ENCODE measurements at places on chromosomes 5 and 9.

DNA sequence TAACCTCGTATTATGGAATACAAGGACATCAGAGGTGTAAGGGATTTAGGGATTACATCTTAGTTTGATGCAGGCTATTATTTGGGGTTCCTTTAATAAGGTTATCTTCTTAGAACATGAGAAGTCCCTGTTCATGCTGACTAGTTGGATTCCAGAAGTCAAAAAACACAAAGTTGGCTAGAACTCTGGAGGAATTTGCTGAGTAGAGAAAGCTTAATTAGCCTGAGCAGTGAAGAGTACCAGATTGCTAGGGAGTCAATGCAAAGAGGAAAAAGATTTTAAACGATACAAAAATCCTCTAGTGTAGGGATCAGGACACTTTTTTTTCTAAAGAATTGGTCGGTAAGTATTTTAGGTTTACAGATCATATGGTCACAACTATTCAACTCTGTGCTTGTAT lies 1872.5 kb upstream of the C9orf72 start:
- DNase-seq, result no peak

- DNase-seq, result peak; percentile 20
These were observed 134.9 kb upstream of the ADCY2 start for GRCh38 chr5:7261049-7261448.

GRCh38 chr9:89802781-89803355 lies 198.1 kb downstream of the GADD45G start:
- no peak for DNase-seq

DNA sequence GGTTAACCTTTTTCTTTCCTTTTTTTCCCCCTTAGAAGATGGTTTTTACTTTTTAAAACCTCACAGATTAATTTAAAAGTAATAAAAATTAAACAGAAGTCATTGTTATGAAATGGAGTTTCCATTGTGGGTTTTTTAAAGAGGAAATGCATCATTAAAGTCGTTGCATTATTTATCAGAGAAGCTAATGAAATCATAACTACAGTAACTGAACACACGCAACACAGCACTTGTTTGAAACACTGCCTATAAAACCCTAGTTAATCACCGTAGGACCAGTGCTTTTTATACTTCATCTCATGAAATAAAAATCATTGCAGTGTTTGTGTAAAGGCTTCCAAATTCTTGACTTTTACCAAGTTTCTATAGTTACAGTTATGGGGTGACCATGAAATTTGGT lies 82.4 kb upstream of the NTRK2 start:
- DNase-seq, result no peak

GRCh38 chr9:121841771-121842611 lies 190.6 kb downstream of the DAB2IP start:
- no peak for DNase-seq

DNA sequence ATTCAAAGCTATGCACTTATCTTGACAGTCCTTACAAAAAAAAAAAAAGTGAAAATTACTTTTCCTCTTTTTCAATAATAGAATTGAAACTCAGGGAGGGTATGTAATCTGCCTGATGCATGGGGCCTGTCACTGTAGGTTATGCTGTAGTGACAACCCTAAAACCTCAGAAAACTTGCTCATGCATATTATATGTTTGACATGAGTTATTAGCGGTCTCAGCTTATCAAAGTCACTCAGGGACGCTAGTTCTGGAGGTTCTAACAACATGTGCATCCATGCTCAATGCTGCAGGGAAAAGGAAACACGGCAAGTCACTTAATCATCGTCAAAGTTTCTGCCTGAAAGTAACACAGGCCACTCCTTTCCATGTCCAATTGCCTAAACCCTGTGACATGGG lies 78.4 kb upstream of the TMEM252 start:
- no peak for DNase-seq

- DNase-seq, result no peak
These were observed 308.2 kb upstream of the PRR16 start for GRCh38 chr5:120155873-120156272.

DNA sequence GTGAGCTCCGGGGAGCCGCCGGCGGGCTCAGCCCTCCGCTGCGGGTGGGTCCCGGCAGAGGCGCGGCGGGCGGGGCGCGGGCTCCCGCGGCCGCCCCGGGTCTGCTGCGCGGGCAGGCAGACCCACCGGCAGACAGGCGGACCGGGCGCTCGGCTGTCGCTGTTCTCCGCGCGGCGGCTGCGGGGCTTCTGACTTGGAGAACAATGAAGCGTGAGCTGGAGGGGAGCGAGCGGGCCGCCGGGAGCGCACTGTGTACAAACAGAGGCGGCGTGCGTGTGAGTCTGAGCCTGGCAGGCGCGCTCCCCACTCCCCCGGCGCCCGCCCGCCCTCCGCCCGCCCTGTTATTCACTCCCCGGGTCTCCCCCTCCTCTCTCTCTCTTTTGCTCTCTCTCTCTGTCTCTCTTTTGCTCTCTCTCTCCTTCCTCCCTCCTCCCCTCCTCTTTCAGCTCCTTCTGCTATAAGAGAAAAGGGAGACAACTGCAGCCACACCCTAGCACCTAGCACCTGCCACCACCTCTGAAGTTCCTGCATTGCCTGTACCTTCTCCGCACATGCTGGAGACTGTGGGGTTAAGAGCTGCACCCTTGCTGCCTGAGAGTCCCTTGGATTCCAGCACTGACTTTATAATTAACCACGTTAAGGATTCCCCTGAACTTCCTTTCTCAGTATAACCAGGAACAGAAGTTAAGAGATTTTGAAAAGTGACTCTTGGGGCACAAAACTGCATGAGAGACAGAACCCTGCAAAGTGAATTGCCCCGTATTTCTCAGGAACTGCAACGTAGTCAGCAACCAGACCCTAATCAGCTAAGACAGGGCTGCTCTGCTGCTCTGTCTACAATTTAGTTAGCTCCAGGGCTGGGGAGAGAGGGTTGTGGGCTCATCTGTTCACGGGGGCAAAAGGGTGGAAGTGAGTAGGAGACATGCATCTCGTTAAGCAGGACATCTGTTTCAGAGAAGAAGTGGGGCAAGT lies at the start of gene EDIL3:
TSS of gene EDIL3 (minus strand) at position 277 of the 972 bp plus-strand sequence. CDS start 506 bp downstream, outside the sequence.
- no peak for DNase-seq
